ENCODE measurements at places on chromosomes 5 and 9. TPM values are rescaled to one million over a fixed set of nuclear protein-coding genes. Genes with fewer than 3 reads are reported as not detected.

Gene MRPS30
- 32.0 TPM for total RNA-seq

Gene OR1J2
- total RNA-seq: not detected

GRCh38 chr5:124104821-124105220, 592.8 kb downstream of the CSNK1G3 start:
- no peak for ATAC-seq

DNA sequence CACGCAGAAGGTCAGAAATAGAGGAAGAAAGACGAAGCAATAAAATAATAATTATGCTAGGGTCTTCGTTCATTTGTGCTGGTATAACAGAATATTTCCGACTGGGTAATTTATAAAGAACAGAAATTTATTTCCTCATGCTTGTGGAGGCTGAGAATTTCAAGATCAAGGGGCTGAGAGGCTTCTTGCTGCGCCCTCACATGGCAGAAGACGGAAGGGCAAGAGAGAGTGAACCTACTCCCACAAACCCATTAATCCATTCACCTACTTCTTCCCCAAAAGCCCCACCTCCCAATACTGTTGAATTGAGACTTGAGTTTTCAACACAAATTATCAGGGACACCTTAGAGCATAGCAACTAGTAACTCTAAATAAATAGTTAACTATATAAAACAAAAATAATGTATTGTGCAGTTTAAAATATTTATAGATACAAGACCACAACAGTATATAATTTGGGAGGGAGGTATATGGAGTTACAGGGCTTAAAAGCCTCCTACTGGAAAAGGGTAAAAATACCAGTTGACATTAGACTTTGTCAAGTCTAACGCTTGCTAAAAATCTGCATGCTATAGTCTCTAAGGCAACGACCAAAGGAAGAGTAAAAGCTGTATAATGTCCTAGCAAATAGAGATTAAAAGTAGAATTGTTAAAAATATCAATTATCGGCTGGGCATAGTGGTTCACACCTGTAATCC, 40.3 kb upstream of the NAA35 start:
- ATAC-seq: no peak

- ATAC-seq: peak; percentile 71
These were observed 7.3 kb upstream of the GRHPR start for GRCh38 chr9:37415011-37415719.

GRCh38 chr5:18961234-18961633, 1026.8 kb downstream of the CDH18 start:
- no peak for ATAC-seq

Gene FLT4
- total RNA-seq: 1.9 TPM

Gene ABO
- total RNA-seq: 7.3 TPM

DNA sequence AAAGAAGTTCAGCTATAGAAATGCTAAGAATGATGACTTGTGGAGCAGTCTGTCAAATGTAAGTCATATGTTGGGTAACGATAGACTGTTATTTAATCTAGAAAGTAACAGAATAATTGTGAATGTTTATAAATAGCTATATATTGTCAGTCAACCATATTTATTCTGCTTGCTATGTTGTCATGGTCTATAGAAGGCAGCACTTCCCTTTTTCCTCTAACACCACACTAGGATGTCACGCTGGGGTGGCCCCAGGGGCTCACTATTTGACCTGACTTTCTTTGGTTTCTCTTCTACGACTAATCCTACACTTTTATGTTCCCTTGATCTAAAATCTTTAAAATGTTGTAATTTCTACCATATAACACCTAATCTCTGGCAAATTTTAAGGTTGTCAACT, 20.5 kb downstream of the ERAP2 start:
- peak; percentile 59 for ATAC-seq

Gene NEUROG1
- total RNA-seq: not detected

Gene RGS7BP
- 0.12 TPM for total RNA-seq

DNA sequence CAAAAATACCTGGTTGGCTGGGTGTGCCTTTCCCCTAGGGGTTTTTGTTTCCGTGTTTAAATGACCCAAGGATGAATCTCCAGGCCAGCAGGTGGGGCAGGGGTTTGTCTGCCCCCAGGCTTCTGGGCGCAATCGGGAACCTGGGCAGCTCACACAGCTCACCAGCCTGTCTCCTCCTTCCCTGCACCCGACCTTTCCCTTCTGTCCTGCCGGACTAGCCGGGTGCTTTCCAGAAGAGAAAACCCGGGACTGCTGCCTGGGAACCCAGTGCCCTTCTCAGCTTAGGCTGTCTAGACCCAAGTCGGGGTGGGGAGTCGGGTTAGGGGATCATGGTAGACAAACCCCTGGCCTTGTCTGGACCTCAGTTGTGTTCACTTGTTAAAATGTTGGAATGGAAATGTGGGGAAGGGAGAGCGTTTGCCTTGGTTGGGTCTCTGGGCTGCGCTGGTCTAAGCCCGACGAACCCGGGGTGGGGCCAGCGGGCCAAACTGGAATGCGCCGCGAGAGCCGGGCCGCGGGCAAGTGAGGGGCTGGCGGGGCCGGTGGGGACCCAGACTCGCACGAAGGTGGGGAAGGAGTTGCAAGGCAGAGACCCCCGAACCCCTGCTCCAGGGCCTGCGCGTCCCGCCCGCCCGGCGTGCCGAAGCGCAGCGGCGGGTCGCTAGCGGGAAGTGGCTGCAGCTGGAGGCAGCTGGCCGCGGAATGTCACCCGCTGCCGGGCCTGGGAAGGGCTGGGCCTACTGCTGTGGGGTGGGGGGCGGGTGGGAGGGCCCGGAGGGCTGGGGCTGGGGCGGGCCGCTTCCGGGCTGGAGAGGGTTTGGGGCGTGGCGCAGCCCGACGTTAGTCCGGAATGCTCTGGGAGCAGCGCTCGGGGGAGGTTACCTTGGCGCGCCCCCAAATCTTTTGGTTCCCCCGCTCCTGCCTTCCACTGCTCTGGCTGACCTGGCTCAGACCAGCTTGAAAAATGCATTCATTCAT, 84.6 kb downstream of the DAB2IP start:
- peak; percentile 46 for ATAC-seq

Gene AGXT2
- total RNA-seq: not detected

GRCh38 chr5:78526049-78526525, 122.5 kb downstream of the LHFPL2 start:
- peak; percentile 94 for ATAC-seq

Gene CDX1
- not detected for total RNA-seq

Gene TUSC1
- 7.9 TPM for total RNA-seq

- ATAC-seq: no peak
These were observed 61.0 kb upstream of the PRDM9 start for GRCh38 chr5:23446424-23446823.

GRCh38 chr9:123089790-123090189, 56.3 kb downstream of the GPR21 start:
- ATAC-seq: no peak

DNA sequence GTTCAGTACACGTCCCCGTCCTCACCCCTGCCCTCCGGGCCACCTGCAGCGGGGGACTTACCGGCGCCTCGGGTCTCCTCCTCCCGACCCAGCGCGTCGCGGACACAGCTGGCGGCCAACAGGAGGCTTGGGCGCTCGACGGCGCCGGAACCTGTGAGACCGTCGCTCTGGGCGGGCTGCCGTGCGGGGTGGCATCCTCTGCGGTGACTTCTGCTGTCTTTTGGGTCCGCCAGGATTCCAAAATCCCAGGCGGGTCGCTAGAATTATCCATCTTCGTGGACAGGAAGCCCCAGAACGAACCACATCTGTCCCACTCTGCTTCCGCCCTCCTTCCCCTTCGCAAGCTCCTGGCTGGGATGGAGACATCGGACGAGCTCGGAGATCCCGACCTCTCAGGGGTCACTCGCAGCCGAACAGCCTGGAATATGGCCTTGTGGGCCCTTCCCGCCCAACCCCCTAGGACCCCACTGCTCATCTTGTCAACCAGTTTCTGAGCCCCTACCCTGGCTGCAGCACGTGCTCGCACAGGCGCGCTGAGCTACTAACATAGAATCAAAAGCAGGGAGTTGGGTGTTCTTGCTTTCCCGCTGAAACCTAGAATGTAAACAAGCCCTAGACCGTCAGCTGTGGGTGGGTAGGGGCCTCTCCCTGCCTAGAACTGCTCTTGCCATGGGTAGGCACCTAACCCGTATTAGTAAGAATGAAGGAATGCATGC, 947 bp upstream of the MARCHF3 start:
- ATAC-seq: peak; percentile 1

- ATAC-seq: peak; percentile 39
These were observed 22.5 kb downstream of the NEK6 start for GRCh38 chr9:124280176-124280691.

GRCh38 chr9:16867576-16868311, 2.7 kb downstream of the BNC2 start:
- ATAC-seq: peak; percentile 40

Gene FOXD4L6
- total RNA-seq: not detected

- no peak for ATAC-seq
These were observed 542.1 kb downstream of the BNC2 start for GRCh38 chr9:16328349-16328748.

- ATAC-seq: no peak
These were observed 749.9 kb upstream of the NUDT12 start for GRCh38 chr5:104312481-104312880.

GRCh38 chr9:3177936-3178335, 334.0 kb upstream of the PUM3 start:
- ATAC-seq: no peak

GRCh38 chr9:128323791-128324190, 1.2 kb downstream of the COQ4 start:
- ATAC-seq: no peak

DNA sequence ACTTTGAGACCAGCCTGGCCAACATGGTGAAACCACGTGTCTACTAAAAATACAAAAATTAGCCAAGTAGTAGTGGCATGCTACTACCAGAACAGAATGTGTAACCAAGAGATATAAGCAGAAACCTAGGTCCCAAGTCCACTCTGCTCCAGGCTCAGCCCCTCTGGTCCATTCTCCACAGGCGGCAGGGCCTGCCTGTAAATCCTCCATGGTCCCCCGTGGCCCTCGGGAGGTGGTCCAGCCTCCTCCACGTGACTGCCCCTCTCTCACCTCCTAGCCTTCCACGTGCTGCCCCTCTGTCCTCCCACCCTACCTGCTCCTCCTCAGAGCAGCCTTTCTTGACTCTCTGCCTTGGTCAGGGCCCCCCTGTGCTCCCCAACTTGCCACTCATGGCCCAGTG, 127.4 kb downstream of the GAPVD1 start:
- no peak for ATAC-seq

DNA sequence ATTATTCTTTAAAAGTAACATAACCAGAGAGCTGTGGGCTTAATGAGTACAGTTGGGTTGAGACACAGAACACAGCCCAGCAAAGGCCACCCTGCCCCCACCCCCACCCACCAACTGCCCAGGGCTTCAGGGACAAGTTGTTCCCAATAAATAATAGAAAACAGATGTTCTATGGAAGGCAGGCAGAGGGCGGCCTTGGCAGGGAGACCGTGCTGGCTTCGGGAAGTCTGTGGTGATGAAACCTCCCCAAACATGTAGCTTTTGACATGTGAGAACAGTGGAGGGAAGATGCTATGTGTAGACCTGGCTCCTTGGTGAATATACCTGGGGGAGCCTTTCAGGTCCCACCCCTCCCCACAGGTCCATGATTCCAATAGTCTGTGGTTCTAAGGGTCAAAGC, 10.0 kb downstream of the TRAF1 start:
- ATAC-seq: no peak

DNA sequence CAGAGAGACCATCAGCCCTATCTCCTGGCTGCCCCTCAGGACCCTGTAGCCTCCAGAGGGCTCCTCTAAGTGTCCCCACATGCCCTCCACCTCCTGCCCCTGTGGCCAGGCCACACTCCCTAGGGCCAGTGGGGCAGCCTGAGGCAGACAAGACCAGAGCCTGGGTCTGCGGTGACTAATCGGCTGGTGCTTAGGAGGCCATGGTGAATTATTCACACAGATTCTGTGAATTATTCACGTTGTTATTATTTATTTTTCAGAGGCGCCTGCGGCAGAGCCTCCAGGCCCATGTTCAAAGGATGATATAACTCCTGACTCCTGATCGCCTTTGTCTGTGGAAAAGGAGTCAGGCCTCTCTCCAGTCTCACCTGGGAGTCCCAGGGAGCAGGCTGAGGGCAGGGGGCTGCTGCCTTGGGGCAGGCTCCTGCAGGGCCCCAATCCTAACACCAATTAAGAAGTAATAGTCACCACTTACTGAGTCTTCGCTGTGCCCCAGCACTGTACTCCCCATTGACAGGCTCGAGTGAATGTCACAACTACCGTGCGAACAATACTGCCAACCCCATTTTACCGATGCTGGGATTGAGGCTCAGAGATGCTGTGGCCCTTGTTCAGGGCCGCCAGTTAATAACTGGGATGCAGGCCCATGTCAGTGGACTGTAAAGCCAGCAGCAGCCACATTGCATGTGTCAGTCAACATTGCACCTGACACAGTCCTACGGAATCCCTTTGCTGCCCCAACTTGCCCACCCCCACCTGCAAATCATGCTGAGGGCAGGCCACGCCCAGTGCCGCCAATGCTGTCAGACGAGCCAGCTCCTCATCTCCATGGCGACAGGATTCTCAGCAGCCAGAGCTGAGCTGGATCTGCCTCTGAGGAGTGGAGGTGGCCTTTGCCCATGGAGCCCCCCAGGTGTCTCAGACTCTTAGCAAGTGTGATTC, 94.9 kb downstream of the PCDH1 start:
- peak; percentile 56 for ATAC-seq

- ATAC-seq: no peak
These were observed 499.2 kb downstream of the BNC2 start for GRCh38 chr9:16371306-16371705.

DNA sequence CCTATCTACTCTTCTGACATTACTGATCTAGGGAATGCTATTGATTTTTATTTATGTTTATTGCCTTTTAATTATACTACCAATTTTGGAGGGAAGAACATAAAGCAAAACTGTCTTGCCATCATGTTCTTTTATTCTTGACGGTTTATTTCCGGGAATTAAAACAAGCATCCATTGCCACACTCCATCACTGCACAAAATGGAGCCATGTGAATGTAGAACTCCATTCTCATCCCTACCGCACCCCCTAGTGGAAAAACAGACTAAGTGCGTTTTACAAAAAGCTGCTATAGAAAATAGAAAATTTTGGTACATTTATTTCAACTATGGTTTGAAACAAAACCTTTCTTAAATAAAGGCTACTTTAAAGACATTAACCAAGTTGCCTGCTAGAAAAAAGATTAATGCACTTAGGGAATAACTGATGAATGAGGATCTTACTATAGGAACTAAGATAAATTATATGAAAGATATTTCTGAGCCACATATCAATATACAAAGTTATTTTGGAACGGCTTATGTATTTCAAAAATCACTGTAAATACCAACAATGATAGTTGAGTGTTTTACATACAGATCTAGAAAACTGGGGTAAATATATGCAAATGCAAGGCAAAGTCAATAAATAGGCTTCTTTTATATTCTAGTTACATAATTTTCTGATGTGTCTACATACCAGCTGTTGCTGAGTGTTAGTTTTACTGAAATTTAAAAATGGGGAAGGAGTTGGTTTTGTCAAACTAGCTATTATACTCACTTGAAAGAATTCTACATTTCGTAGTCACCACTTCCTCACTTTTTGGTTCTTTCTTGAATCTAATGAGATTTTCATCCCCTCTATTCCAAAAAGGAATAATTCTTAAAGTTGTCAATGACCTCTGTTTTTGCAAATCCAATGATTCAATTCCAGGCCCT, 26.5 kb downstream of the OXCT1 start:
- peak; percentile 63 for ATAC-seq

GRCh38 chr5:32584646-32585045, 711 bp upstream of the SUB1 start:
- ATAC-seq: peak; percentile 36

Gene CDKN2B-AS1
- total RNA-seq: 1.0 TPM

Gene SLC6A7
- total RNA-seq: not detected

Measured in esophagus mucosa (tissue), 1 donor.